Osteoblast (primary cell): ENCODE measurements at places on chromosomes 16 and 17. TPM values are rescaled to one million over a fixed set of nuclear protein-coding genes. Genes with fewer than 3 reads are reported as not detected.

The TRPV3 gene
- total RNA-seq = 0.29 and 0.36 TPM in 2 replicates

The MMP2 gene
- total RNA-seq = 2,094 and 2,259 TPM in 2 replicates

The RAB26 gene
- 0.36 and 0.59 TPM in 2 replicates for total RNA-seq

The KCNJ12 gene
- total RNA-seq = under 0.01 and 0.29 TPM in 2 replicates

The CDH1 gene
- total RNA-seq = 0.59 and 1.1 TPM in 2 replicates

The C17orf107 gene
- 4.0 and 5.3 TPM in 2 replicates for total RNA-seq

The KRT39 gene
- total RNA-seq = 0.36 TPM in 1 of 2 replicates, not detected in the other

The KRT24 gene
- total RNA-seq = not detected in 2 replicates

The TNFRSF17 gene
- not detected in 2 replicates for total RNA-seq

The MGAT5B gene
- total RNA-seq = 0.36 and 0.59 TPM in 2 replicates

The PDIA2 gene
- total RNA-seq = not detected in 2 replicates

The CAMKK1 gene
- 8.7 and 9.1 TPM in 2 replicates for total RNA-seq

The LGALS9 gene
- 1.4 and 4.7 TPM in 2 replicates for total RNA-seq
